Activated CD4-positive, alpha-beta T cell treated with anti-CD3 and anti-CD28 coated beads, Interleukin-2, amount 10 ng/mL, durations not matched to agents 7 days and 5 days (primary cell): ENCODE measurements at places on chromosomes 11 and 22.

DNA sequence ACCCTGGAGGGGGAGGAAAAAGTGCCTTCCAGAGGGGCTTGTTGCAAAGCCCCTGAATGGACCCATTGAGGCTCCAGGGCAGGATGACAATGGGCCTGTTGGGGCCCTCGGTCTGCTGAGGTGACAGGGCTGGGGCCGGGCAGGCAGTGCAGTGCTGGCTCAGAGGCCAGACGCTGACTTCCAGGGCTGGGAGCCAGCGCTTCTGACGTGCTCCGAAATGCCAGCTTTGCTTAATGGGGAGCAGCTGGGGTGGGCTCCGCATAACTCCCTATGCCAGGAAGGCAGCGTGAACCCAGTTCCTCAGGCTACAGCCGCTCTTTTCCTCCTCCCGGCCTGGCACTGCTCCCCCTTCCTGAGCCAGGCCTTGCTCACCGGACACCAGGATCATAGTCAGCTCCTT is 17.7 kb downstream of the NAV2 start:
- H3K36me3 ChIP-seq: no peaks in the 10 kb centered on the region
- H3K27me3 ChIP-seq: peaks cover 9% of the 10 kb centered on the region
- H3K4me1 ChIP-seq: no peaks in the 10 kb centered on the region
- no peak overlapping the region for H3K4me3 ChIP-seq
- no peak for DNase-seq
- no peak overlapping the region for H3K27ac ChIP-seq

DNA sequence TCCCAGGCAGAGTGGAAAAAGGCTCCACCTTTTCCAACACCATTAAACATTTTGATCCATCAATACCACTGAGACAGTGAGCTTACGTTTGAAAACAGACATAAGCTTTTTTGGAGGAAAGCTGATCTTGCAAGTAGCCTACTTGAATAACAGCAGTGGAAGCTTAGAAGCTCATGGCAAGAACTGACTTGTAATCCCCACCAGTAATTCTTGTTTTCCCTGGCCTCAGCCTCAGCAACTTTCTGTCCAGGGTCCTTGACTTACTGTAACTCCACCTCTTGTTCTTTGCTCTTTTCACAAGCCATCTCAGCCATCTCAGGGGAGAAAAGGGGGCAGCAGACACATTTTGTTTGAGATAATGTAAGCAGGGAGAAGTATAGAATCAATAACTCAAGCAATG is 12.3 kb upstream of the MPZL2 start:
- no peaks in the 10 kb centered on the region for H3K36me3 ChIP-seq
- peaks cover 2% of the 10 kb centered on the region for H3K27me3 ChIP-seq

DNA sequence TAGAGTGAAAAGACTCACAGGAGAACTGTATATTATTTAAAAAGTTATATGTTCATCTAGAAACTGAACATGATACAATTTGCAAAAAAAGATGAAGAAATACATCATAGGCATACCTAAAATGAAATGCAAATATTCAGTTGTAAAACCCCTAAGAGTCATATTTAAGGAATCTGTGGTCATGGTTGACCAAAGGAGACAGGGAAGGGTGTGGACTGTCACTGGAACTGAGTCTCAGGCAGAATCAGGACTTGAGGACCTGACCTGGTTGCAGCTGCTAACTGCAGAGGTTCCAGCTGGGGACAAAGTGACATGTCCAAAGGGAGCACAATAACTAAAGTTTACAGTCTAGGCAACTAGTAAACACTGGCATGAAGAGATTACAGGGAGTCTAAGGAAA is 211.3 kb upstream of the RAG2 start:
- H3K4me1 ChIP-seq: no peaks in the 10 kb centered on the region
- H3K27ac ChIP-seq: no peak overlapping the region
- no peaks in the 10 kb centered on the region for H3K36me3 ChIP-seq
- no peak for DNase-seq

DNA sequence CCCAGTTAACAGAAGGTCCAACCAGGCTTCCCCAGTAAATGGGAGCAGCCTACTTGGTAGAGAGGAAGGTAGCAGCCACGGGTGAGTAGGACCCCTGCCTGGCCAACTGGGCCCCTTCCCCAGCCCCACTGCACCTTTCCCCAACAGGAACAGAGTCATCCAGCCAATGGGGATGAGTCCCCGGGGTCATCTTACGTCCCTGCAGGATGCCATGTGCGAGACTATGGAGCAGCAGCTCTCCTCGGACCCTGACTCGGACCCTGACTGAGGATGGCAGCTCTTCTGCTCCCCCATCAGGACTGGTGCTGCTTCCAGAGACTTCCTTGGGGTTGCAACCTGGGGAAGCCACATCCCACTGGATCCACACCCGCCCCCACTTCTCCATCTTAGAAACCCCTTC is 6.6 kb downstream of the RIC8A start:
- no peak overlapping the region for H3K27ac ChIP-seq
- no peak for DNase-seq
- H3K4me1 ChIP-seq: peaks cover 23% of the 10 kb centered on the region
- H3K27me3 ChIP-seq: no peaks in the 10 kb centered on the region
- no peak overlapping the region for H3K4me3 ChIP-seq
- H3K36me3 ChIP-seq: peaks cover 52% of the 10 kb centered on the region
